ENCODE measurements at places on chromosomes 12 and 14.
A peak's percentile ranks its signal among the peaks of the same experiment; 100 is the strongest.

DNA sequence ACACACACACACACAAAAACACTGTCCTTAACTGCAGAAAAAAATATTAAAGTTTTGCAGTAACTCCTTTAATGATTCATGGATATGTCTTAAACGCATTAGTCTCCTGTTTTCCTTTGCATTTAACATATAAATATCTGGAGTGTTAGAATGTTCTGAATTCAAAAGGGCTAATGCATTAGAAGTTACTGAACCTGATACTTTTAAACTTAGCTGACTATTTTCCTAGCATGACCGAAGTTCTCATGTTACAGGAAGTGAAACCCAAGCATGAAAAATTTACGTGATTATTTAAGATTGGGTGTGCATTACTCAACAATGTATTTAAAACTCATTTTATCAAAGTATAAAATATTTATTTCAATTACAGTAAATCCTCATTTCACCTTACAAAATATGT is 791.2 kb downstream of the FLRT2 start:
- no peak for DNase-seq

DNA sequence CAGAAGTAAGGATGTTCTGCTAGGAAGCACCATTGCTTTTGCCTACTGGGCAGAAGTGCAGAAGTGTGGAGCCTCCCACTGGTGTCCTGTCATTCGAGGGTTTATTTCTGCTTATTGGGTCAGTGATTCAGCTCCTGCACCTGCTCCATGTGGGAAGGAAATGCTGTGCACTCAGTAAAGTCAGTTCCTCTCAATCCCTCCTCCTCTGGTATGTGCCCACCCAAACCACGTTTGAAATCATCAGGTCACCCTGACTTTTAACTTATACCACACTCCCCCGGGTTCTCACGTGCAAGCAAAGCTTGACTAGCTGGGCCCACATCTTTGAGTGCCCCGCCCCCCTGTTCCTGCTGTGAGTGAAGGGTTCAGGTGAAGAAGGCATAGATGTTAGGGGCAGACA is 223.7 kb downstream of the CHST11 start:
- DNase-seq, result peak; percentile 45

DNA sequence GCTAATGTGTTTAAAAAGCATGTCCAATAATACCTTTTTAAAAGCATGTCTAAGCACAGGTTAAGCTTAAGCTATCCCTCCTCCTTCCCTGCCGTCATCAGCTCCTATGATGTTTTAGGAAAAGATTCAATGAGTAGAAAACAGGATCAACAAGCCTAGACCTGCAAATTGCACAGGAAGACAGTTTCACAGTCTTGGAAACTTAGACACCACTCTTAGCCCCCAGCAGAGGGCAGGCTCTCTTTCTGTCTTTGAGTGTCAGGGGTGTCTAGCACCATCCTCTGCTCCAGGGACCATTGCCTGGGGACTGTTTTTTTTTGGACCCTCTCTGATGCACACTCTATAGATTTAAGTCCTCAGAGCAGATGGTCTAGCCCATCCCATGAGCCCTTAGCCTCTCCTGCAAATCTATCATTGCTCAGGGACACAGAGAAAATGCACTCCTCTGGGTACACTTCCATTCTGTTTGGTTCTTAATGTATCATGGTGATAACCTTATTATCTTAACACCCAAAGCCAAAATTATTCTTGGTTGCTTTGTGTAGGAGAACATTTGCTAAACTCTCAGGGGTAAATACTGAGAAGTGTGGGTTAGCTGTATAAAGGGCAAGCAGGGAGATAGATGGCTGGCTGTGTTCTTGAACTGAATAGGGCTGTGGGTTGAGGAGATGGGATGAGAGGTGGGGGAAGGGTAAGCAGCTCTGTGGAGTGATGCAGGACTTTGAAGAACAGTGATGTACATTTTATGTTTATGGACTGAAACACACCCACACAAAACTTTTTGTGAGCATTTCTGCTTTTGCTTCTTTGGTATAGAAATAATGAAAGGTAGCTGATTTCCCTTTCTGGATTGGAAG is 259.9 kb upstream of the DDHD1 start:
- peak; percentile 34 for DNase-seq

DNA sequence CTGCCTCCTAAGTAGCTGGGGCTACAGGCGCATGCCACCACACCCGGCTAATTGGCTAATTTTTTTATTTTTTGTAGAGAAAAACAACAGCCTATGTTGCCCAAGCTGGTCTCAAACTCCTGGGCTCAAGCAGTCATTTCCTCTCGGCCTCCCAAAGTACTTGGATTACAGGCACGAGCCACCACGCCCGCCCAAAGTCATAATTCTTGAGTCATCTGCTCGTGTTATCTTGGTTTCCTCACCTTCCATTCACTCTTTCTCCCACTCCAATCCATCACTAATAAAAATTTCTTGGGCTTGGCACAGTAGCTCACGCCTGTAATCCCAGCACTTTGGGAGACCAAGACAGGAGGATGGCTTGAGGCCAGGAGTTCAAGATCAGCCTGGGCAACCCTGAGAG is 32.0 kb downstream of the ITGA7 start:
- DNase-seq, result no peak

- DNase-seq, result peak; percentile 26
Observed at GRCh38 chr14:59772233-59772632, 98.3 kb downstream of the RTN1 start.

GRCh38 chr14:29671034-29671433 is 256.6 kb downstream of the PRKD1 start:
- DNase-seq, result no peak

GRCh38 chr14:64778104-64778754 is 74.0 kb downstream of the PLEKHG3 start:
- DNase-seq, result no peak

GRCh38 chr12:100399095-100399494 is 42.2 kb downstream of the SLC17A8 start:
- DNase-seq, result no peak

GRCh38 chr12:29614694-29615325 is 117.3 kb upstream of the OVCH1 start:
- no peak for DNase-seq

DNA sequence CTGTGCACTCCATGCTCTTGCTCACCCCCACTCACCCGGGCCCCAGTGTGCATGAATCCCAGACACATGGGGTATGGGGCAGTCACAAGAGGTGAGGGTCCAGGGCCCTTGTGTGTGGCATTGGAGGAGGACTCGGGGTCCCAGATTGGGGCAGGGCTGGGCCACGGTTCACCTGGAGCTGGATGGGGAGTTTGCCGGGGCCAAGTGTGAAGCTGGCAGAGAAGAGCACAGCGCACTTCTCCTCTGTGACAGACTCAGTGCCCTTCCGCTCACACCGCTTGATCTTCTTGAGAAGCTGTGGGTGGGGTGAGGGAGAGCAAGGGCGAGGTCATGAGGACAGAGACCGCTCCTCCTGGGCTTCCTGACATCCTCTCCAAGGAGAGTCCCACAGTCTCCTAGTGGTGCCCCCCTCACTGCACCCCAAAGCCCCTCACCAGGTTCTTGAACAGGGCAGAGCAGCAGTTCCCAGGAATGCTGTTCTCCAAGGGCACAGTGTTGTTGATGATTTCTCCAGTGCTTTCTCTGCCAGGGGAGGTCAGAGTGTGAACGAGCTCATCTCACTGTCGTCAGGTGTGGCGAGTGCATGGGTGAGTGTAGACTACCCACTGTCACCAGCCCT is 6.8 kb downstream of the STAT6 start:
- no peak for DNase-seq

DNA sequence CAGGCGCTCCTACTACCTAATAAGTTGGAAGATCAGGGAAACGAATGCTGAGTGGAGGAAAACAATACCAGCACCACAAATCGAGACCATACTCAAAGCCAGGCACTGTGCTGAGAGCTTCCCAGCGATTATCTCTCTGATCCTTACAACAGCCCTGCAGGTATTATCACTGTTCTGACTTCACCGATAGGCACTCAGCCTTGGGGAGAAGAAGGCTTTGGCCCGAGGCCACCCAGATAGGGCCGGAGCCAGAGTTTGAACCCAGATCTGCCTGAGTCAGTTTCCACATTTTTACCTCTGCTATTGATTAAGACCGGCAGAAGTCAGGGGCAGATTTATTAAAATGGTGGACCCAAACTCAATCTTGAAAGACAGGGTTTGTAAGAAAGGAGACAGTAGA is 4.9 kb downstream of the SVOP start:
- no peak for DNase-seq

- no peak for DNase-seq
Observed at GRCh38 chr12:99732131-99732530, 84.6 kb downstream of the GARIN6 start.

GRCh38 chr14:104302794-104303405 is 164.5 kb downstream of the KIF26A start:
- no peak for DNase-seq

GRCh38 chr12:116492703-116493324 is 66.4 kb upstream of the MAP1LC3B2 start:
- DNase-seq, result peak; percentile 79

DNA sequence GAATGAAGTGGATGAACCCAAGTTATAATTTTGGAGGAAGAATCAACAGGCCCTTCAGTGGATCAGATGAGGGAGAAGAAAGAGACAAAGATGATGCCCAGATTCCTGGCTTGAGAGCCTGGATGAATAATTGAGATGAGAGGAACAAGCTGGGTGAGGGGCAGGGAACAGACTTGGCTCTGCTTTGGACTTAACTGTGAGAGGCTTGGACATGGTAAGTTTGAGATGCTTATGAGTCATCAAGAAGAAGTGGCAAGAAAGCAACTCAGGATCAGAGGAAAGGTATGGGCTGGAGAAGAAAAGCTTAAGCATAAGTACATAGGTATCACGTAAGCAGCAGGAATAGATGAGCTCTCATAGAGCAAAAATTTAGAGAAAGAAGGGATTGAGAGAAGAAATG is 55.3 kb downstream of the FIGNL2 start:
- no peak for DNase-seq

DNA sequence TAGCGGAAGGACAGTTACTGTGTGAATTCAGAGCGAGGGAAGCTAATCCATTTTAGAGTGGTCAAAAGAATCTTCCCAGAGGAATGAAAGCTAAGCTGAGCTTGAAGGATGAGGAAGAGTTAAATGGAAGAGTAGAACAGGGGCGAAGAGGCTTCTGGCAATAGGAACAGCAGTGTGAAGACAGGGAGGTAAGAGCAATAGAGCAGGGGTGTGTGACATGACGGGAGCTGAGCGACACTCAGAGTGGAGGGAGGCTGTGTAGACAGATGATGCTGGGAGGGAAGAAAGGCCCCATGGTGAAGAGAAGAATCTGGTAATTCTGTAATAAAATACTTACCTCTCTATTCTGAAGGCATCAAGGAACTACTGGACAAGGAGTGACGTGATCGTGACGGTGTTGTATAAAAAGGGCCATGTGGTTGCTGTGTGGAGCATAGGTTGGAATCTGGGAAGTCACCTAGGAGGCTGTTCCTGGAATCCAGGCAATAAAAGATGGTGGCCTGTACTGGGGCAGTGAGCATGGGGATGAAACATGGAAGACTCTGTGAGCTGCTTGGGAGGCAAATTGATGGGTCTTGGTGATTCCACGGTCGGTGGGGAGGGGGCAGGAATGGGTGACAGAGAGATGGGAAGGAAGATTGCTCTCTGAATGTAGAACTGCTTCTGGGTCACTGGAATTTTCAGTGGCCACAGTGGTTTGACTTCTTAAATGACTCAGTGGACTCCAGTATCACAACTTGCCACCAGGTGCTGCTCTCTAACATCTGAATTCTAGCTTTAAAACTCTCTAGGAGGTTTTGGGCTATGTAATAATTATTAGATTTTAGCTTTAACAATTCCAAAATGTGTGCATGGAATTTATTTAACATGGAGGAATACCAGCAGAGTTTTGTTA is 164.1 kb downstream of the ATP23 start:
- no peak for DNase-seq

DNA sequence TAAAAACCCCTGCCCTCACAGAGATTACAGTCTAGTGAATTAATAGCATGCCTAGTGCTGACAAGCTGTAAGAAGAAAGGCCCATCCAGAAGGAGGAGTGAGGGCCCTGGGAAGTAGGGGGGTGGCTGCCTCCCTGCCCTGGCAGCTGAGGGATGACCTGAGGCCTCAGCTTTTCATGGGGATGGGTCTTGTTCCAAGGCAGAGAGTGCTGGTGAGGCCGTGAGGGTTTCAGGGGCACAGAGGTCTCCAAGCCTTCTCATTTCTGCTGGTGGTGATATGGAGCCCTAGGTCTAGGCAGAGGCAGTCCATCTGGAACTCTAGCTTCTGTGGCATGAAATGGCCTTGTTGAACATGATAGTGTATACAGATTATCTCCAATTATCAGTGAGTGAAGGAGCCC is 114.4 kb downstream of the ZFP36L1 start:
- no peak for DNase-seq

- DNase-seq, result no peak
Observed at GRCh38 chr12:13182881-13183280, 13.6 kb upstream of the EMP1 start.

GRCh38 chr12:31828071-31828470 is 99.2 kb upstream of the AMN1 start:
- DNase-seq, result no peak

- peak; percentile 98 for DNase-seq
Observed at GRCh38 chr14:105075379-105076295, 10.4 kb upstream of the GPR132 start.

DNA sequence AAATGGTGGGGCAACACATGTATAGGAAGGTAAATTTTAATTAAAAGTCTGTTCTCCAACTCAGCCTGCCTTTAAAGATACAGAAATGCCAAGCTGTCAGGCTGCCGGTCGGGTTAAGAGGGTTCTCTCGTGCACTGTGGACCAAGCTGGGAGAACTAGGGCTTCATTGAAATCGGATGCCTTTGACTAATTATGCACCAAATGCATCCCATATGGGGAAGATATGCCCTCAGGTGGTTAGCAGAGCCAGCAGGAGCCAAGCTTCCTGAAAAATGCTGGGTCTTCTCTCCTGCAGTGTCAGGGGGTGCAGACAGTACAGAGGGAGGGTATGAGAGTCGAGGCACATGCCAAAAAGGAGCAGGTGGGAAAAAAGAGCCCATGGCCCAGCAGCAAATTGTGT is 236.1 kb downstream of the CACNA1C start:
- no peak for DNase-seq

GRCh38 chr14:79278798-79279644 is 932.3 kb downstream of the DIO2 start:
- peak; percentile 85 for DNase-seq

GRCh38 chr12:64672925-64673409 is 62.7 kb downstream of the RASSF3 start:
- peak; percentile 60 for DNase-seq

DNA sequence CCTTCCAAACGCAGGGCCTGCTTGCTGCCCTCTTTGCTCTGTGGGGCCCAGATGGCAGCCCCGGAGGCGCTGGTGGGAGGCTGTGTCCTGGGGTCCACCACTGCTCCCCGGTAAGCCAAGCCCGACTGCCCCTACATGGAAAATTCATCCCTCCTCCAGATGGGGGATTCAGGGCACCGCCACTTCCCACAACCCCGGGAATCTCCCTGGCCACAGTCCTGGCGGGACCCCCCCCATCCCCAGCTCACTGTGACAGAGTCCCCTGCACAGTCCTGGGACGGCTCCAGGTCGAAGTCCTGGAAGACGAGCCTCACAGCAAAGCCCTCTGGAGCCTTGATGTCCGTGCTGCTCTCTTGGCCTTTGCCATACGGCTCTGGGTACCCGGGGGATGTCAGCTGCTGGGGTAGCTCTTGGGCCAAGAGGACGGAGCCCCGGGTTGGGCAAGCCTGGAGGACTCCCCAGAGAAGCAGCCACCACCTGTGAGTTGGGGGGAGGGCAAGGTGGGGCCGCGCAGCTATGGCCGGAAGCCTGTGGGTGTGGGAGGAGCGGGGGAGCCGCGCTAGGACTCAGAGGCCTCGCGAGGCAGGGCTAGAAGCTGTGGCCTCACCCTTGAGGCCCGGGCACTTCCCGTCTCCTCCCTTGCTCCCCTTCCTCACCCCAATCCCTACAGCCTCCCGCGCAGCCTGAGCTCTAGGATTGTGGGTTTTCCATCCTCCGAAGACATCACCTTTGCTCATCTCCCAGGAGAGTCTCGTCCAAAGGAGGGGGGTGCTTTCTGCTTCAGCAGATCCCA is 815 bp downstream of the C1RL start:
- peak; percentile 93 for DNase-seq
